ENCODE measurements at places on chromosomes 13 and 19. TPM values are rescaled to one million over a fixed set of nuclear protein-coding genes. Genes with fewer than 3 reads are reported as not detected.

C1QTNF9 gene
- 0.67 TPM for total RNA-seq

- H3K36me3 ChIP-seq: no peaks in the 10 kb centered on the region
- H3K4me1 ChIP-seq: no peaks in the 10 kb centered on the region
- DNase-seq: no peak
- H3K27me3 ChIP-seq: no peaks in the 10 kb centered on the region
- peak overlapping the region; percentile 59 for H3K4me3 ChIP-seq
Observed at GRCh38 chr13:30615866-30616541, 1.7 kb upstream of the USPL1 start.

PODNL1 gene
- 1.1 TPM for total RNA-seq

- no peaks in the 10 kb centered on the region for H3K4me1 ChIP-seq
- peak; percentile 75 for DNase-seq
- H3K27me3 ChIP-seq: no peaks in the 10 kb centered on the region
- no peak overlapping the region for H3K4me3 ChIP-seq
- H3K36me3 ChIP-seq: no peaks in the 10 kb centered on the region
Observed at GRCh38 chr19:35908973-35909683, 1.0 kb upstream of the TYROBP start.

DNA sequence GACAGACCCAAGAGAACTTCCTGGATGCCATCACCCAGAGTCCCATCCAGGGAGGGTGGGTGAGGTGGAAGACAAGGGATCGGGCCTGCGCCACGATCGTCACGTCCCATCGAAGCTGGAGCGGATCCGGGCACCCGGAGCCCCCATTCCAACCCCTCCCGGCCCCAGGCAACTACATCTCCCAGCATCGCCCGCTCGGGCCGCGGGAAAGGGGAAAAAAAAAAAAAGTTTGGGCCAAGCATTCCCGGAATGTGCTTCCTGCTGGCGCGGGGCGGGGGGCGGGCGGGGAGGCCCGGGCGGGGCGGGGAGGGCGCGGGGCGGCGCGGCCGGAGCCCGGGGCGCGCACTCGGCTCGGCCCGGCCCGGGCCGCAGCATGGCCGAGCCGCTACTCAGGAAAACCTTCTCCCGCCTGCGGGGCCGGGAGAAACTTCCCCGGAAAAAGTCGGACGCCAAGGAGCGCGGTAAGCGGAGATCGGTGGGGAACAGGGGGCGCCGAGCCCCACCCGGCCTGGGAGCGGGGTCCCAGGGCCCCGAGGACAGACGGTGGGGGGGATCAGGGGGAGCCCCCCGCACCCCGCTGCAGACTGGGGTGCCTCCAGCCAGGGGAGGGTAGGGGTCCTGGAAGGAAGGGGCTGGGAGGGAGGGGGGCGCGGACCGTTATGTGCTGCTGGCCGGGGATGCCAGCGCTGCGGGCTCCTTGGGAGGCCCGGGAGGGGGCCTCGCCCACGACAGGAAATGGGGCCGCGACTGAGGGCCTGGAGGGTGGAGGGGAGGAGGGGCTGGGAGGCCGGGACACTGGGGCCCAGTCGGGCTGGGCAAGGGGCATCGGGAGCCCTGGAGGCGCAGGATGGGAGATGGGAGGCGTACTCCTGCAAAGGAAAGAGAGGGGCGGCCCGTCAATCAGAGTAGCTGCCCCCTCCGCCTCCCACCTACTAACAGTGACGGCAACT lies at the start of gene SYDE1:
Gene SYDE1 (plus strand): TSS at position 341 of the 950 bp plus-strand sequence. CDS start 33 bp downstream, at position 374.
- DNase-seq: peak; percentile 61
- H3K27me3 ChIP-seq: no peaks in the 10 kb centered on the region
- peaks cover 26% of the 10 kb centered on the region for H3K36me3 ChIP-seq

GRCh38 chr13:77919921-77920294 lies 1.3 kb upstream of the EDNRB start:
- H3K4me1 ChIP-seq: no peaks in the 10 kb centered on the region
- H3K36me3 ChIP-seq: no peaks in the 10 kb centered on the region
- no peaks in the 10 kb centered on the region for H3K27me3 ChIP-seq
- peak overlapping the region; percentile 74 for H3K4me3 ChIP-seq

DNA sequence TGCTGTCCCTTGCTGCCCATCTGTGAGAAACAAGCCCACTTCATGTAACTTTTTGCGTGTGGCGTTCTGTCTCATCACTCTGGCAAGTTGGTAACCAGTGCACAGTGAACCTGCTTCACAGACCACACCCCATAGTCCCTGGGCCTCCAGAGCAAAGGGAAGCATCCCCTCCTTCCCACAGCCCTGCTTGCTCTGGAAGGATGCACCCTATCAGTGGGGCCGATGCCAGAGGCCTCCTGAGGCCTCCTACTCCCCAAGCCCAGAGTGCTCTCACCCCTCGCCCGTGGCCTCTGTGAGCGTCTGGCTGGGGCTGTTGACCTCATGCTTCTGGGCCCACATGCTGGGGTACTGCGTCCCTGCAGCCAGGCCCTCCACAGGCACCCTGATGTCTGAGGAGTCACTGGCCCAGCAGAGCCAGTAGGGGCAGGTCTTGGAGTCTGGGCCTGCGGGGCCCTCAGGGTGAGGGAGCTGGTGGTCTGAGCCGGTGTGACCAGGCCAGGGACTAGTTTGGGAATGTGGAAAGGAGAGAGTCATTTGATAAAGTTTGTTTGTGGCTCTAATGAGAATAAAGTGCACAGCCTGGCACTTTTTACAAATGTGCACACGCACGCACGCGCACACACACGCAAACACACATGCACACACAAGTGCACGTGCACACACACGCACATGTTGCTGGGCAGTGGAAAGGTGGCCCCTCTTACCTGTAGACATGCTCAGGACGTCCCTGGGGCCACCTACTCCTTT lies 5.1 kb downstream of the TMEM86B start:
- no peak for DNase-seq
- no peaks in the 10 kb centered on the region for H3K4me1 ChIP-seq
- no peak overlapping the region for H3K27ac ChIP-seq
- no peak overlapping the region for H3K4me3 ChIP-seq
- H3K36me3 ChIP-seq: peaks cover 3% of the 10 kb centered on the region
- no peaks in the 10 kb centered on the region for H3K27me3 ChIP-seq

DNA sequence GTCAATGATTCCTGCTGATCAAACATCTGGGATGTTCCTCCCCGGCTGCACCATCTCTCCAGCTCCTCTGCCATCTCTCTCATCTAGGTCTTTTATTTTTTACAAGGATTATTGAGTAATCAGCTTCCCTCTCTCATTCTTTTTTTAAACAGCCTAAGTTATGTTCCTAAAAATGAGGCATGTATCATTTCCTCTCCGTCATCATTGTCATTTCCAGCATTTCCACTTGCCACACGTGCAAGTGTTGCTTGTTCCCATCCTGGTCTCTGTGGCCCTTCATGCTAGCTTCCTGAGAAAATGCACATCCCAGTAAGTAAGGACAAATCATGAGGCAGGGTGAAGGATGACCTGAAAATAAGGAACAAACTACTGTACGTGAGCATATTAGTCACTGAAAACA lies 102.7 kb upstream of the POSTN start:
- H3K27me3 ChIP-seq: no peaks in the 10 kb centered on the region
- no peaks in the 10 kb centered on the region for H3K4me1 ChIP-seq
- no peak overlapping the region for H3K4me3 ChIP-seq
- no peak for DNase-seq
- H3K27ac ChIP-seq: peak overlapping the region; percentile 41
- no peaks in the 10 kb centered on the region for H3K36me3 ChIP-seq

- DNase-seq: no peak
- no peak overlapping the region for H3K27ac ChIP-seq
- no peaks in the 10 kb centered on the region for H3K4me1 ChIP-seq
- H3K36me3 ChIP-seq: no peaks in the 10 kb centered on the region
- no peaks in the 10 kb centered on the region for H3K27me3 ChIP-seq
Observed at GRCh38 chr13:83907196-83907989, 25.1 kb upstream of the SLITRK1 start.

GARIN5A gene
- 1.4 TPM for total RNA-seq

EBI3 gene
- 1.7 TPM for total RNA-seq

PCSK4 gene
- total RNA-seq: 4.4 TPM

GRCh38 chr13:72129117-72129516 lies 262.1 kb upstream of the DACH1 start:
- no peaks in the 10 kb centered on the region for H3K36me3 ChIP-seq
- no peak overlapping the region for H3K4me3 ChIP-seq
- H3K27ac ChIP-seq: no peak overlapping the region
- H3K27me3 ChIP-seq: no peaks in the 10 kb centered on the region
- H3K4me1 ChIP-seq: no peaks in the 10 kb centered on the region
- DNase-seq: no peak

FGF21 gene
- not detected for total RNA-seq

GSK3A gene
- 18.1 TPM for total RNA-seq

DNA sequence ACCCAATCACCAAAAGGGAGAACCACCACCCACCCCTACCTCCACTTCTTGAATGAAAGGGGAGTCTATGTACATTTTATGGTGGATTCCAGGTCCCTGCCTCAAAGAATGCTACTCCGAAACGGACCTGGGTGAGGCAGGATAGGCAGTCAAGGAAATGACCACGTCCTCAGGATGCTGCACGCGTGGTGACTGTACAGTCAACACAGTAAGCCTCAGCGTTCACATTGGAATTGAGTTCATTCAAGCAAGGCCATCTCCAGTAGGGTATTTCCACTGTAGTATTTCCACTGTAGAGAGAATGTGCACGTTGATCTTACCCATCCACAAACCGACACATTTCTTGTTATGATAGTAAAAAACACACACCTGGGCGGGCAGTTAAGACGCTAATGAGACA lies 16.9 kb downstream of the ZSCAN5C start:
- no peak for DNase-seq
- H3K4me1 ChIP-seq: peaks cover 10% of the 10 kb centered on the region
- H3K36me3 ChIP-seq: no peaks in the 10 kb centered on the region
- H3K4me3 ChIP-seq: no peak overlapping the region
- H3K27me3 ChIP-seq: no peaks in the 10 kb centered on the region

COL4A2 gene
- total RNA-seq: 153 TPM

KCTD15 gene
- 24.4 TPM for total RNA-seq

- H3K4me3 ChIP-seq: no peak overlapping the region
- no peak for DNase-seq
- no peaks in the 10 kb centered on the region for H3K36me3 ChIP-seq
- H3K27ac ChIP-seq: no peak overlapping the region
- H3K27me3 ChIP-seq: no peaks in the 10 kb centered on the region
- H3K4me1 ChIP-seq: no peaks in the 10 kb centered on the region
Observed at GRCh38 chr13:51955281-51955771, 55.9 kb downstream of the ATP7B start.

SH2D3A gene
- total RNA-seq: not detected

- DNase-seq: no peak
- no peaks in the 10 kb centered on the region for H3K27me3 ChIP-seq
- H3K4me3 ChIP-seq: no peak overlapping the region
- no peaks in the 10 kb centered on the region for H3K36me3 ChIP-seq
Observed at GRCh38 chr13:53953183-53953582, 924.6 kb downstream of the OLFM4 start.

- no peak overlapping the region for H3K27ac ChIP-seq
- H3K4me1 ChIP-seq: no peaks in the 10 kb centered on the region
Observed at GRCh38 chr13:100447831-100448230, 140.8 kb downstream of the GGACT start.

GRCh38 chr13:21079761-21080592 lies 18.6 kb upstream of the LATS2 start:
- H3K36me3 ChIP-seq: no peaks in the 10 kb centered on the region
- H3K4me3 ChIP-seq: peak overlapping the region; percentile 21
- H3K27me3 ChIP-seq: no peaks in the 10 kb centered on the region
- peaks cover 25% of the 10 kb centered on the region for H3K4me1 ChIP-seq
- DNase-seq: peak; percentile 73
- peak overlapping the region; percentile 75 for H3K27ac ChIP-seq

CACNG8 gene
- 0.24 TPM for total RNA-seq

DNA sequence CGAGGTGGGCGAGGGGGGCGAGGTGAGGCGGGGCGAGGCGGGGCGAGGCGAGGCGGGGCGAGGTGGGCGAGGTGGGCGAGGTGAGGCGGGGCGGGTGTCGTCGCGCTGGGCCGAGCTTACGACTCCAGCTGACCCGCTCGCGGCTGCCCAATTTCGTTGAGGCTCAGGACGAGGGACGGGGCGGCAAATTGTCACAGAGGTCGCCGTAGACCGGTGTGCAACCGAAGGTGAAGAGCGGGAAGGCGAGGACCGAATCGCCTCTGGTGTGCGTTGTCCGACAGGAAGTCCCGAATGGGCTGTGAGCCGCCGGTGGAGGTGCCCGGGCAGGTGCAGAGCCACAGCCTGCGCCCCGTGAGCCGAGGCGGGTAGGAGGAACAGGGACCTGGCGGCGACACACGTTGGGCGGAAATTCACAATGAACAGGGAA lies at the start of gene LACC1:
Gene LACC1 (plus strand): TSS at position 150 of the 427 bp plus-strand sequence. CDS start 1,082 bp downstream, outside the sequence.
- DNase-seq: no peak
- H3K27ac ChIP-seq: peak within 1 kb of the TSS; percentile 95
- H3K27me3 ChIP-seq: no peaks in the 10 kb centered on the region
- peak within 1 kb of the TSS; percentile 87 for H3K4me3 ChIP-seq

DNA sequence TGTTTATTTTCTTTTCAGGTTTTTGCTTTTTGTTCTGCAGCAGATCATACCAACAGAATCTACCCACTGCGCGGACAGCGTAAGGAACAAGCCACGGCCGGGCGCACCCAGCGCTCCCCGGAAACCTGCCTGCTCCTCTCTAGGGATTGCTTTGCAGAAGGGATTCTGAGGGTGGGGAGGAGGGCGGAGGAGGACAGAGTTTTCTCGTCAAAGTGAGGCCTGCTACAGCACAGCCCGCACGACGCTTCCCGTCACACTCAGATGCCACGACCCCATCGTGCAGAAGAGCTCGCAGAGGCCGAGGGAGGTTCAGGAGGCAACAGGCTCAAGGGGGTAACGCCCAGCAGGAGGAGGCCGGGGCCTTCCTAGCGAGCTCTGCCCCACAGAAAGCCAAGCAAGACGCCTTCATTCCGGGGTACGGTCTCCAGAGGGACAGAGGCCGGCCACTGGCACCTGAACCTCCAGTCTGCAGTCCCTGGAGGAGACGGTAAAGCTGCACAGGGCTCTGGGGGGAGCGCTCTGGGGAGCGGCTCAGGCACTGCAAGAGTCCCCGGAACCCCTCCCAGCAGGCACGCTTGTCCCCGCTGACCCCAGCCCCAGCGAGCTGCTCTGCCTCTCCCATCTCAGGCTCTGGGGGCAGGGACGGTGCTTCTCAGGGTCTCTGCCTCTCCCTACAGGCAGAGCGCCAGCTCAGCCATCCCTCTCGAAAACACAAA lies 6.9 kb downstream of the REXO1 start:
- no peak overlapping the region for H3K4me3 ChIP-seq
- H3K27me3 ChIP-seq: no peaks in the 10 kb centered on the region

DNA sequence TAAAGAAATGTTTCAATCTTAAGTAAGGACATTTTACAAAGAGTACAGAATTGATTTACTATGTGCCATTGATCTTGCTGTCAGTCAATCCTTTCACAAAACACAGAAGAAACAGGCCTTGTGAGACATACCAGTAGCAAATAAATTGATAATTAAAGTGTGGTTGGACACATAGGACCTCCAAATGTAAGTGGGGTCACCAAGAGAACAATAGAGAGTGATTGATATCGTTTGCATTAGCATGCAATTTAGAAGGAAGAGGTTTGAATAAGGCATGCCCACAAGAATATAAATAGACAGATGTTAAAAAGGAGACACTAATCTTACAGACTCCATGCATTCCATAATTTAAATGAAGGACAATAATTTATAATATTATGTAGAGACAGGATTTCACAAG lies 1628.3 kb downstream of the PCDH9 start:
- no peaks in the 10 kb centered on the region for H3K27me3 ChIP-seq
- H3K4me1 ChIP-seq: no peaks in the 10 kb centered on the region
- no peak overlapping the region for H3K27ac ChIP-seq
- no peaks in the 10 kb centered on the region for H3K36me3 ChIP-seq
- H3K4me3 ChIP-seq: no peak overlapping the region

- H3K27me3 ChIP-seq: no peaks in the 10 kb centered on the region
- H3K4me1 ChIP-seq: no peaks in the 10 kb centered on the region
- H3K4me3 ChIP-seq: no peak overlapping the region
- peak overlapping the region; percentile 26 for H3K27ac ChIP-seq
Observed at GRCh38 chr13:99357131-99357596, 50.0 kb upstream of the GPR183 start.
